ENCODE measurements at places on chromosomes 4 and X.
A peak's percentile ranks its signal among the peaks of the same experiment; 100 is the strongest.

- no peak for DNase-seq
Observed at GRCh38 chr4:118920247-118920646, 31.6 kb downstream of the SYNPO2 start.

DNA sequence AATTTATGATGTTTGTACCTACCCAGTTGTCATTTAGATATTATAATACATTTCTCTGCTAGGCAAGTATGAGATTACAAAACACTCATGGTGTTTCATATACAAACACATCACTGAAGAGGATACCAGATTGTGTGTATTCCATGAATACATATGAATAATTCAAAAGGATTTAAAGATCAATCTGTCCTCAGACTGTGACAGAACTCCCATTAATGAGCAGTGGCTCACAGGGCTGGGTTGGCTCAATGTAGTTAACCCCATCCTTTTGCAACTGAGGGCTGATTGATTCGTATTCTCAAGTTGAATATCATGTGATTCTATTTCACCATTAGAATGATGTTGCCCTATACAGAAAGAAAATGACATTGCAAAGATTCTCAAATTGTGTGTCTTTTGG, 79.6 kb upstream of the SPANXN2 start:
- no peak for DNase-seq

- no peak for DNase-seq
Observed at GRCh38 chr4:106687026-106687425, 318.4 kb upstream of the GIMD1 start.

GRCh38 chrX:148523303-148524080, 23.1 kb downstream of the AFF2 start:
- no peak for DNase-seq

DNA sequence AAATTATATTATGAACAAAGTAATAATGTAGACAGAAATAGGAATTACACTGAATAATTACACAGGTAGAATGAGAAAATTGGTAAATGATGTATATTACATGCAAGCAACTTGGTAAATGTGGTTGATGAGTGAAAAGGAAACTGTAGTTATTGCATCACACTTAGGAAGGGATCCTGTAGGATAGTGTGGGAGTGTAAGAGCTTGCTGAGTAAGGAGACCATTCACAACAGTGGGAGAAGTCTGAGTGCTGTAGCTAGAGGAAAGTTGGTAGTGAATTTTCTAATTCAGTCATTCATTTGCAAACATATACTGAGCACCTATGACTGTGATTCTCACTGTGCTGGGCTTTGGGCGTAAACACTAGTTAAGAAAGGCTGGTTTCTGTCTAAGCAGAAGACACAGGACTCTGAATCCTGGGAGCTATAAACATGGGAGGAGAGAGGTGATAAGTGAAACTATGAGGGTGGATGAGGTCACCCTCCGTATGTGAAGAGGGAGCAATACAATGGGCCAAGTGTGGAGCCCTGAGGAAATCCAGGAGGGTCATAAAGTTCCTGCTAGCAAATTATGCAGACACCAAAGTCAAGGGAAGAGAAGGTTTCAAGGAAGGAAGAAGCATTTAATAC, 14.2 kb upstream of the CPE start:
- DNase-seq: no peak

GRCh38 chrX:12042615-12043014, 95.7 kb upstream of the FRMPD4 start:
- no peak for DNase-seq

DNA sequence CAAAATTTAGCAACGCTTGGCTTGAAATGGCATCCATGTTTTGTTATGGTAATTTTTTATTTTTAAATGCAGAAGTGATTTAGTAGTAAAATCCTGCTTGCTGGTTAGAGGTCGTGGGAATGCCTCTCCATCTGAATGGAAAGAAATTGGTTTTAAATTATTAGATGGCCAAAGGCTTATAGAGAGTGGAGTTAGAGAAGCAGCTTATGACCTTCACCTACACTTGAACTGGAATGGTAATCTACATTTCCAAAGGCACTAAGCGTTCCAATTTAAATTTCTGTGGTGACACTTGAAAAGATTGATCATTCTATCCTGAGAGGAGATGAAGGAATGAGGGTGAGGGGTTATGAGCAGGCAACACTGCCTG, 280.7 kb downstream of the RAPGEF2 start:
- DNase-seq: no peak

GRCh38 chr4:43682551-43682950, 766.1 kb downstream of the KCTD8 start:
- no peak for DNase-seq

- no peak for DNase-seq
Observed at GRCh38 chr4:56681158-56681852, at the start of gene HOPX. TSS of gene HOPX (minus strand) at chr4:56681296. CDS start at chr4:56657816, 23,480 bp downstream.

- no peak for DNase-seq
Observed at GRCh38 chrX:42495139-42495538, 282.8 kb downstream of the PPP1R2C start.

DNA sequence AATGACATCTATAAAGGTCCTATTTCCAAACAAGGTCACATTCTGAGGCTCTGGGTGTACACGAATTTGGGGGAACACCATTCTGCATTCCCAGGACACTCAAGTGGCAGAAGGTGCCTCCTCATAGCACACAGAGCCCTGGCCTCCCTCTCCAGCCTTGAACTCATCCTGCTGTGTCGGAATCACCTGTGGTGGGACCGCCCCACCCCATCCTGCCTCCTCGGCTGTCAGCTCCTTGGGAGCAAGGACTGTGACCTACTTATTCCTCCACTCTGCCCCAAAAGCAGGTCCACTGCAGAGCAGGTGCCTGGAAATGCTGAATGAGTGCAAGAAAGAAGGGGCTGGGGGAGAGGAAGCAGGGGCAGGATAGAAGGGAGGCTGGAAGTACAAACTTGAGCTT, 33.5 kb downstream of the HTRA3 start:
- peak; percentile 3 for DNase-seq

DNA sequence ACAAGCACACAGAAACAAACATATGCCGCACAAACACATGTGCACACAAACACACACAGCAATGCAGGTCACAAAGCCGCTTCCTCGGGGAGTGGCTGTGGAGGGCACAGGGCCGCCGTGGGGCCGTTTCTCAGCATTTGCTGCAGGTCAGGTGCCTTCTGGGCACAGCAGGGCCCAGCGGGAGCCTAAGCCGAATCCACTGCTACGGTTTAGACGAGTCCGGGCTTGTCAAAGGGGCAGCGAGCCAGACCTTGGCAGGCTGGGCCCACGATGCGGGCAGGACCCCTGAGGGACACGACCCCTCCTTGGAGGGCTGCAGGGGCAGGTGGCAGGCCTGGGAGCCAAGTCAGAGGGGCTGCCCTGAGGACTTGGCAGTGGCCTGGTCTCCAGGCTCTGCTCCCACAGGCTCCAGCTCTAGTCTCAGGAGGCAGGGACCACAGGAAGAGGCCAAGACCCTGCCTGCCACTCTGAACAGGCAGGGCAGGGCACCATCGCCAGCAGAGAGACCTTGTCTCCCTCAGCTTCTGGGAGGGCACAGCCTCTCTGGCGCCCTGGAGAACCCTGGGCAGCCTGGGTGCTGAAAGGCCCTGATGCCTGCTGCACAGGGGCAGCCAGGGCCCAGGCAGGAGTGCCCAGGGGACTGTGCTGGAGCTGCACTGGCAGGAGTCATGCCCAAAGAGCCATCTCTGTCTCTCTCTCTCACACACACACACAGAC, 5.5 kb upstream of the ATP2B3 start:
- no peak for DNase-seq

DNA sequence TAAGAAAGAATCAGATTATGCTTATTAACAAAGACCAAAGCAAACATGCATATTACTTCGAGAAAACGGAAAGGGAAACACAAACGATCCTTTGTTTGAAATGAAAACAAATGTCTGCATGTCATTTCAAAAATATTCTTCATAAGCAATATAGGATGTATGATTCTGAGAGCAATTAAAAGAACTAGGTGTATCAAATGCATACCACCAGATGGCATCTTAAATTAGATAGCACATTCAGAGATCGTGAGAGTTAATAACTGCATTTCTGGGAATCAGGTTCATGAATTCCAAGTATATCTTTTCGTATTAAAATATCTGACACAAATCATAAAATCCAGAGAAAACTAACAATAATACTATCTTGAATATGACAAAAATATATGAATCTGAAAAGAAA, 159.5 kb downstream of the PPP3CA start:
- no peak for DNase-seq

GRCh38 chr4:37157476-37158167, 86.9 kb upstream of the NWD2 start:
- DNase-seq: no peak

DNA sequence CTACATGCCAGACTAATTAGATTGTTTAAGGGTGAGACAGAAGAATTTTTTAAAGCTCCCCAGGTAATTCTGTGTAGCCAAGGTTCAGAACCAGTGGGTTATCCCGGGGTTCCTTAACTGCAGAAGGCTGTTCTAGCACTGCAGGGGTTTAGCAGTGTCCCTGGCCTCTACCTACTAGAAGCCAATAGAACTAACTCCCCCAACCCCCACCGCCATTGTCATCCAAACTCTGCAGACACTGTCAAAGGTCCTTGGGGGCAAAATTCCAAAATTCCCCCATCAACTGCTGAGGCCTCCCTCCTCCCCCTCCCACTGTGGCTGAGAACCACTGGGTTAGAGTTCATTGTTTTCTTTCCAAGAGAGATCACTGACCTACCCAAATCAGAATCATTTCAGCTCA, 66.4 kb downstream of the MOSPD2 start:
- DNase-seq: no peak

GRCh38 chr4:92307181-92307580, 3.4 kb downstream of the GRID2 start:
- DNase-seq: no peak

DNA sequence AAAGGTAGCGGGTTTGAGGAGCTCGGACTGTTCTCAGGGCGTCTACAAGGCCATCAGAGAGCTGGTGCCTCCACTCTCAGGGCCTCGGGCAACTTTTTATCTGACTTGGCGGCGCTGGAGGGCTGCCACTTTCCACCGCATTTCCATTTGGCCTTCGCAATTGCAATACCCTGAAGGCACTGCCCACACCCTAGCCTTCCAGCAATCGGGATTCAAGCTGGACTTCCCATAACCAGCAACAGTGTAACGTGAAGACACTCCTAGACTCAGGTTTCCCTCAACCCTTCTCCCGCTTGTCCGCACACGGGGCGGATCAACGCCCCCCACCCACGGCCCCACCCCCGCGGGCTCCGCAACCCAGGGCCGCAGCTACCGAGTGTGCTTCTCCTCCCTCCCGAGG, 50.2 kb upstream of the BCOR start:
- DNase-seq: no peak

GRCh38 chr4:125801373-125801772, 486.6 kb downstream of the FAT4 start:
- DNase-seq: no peak

DNA sequence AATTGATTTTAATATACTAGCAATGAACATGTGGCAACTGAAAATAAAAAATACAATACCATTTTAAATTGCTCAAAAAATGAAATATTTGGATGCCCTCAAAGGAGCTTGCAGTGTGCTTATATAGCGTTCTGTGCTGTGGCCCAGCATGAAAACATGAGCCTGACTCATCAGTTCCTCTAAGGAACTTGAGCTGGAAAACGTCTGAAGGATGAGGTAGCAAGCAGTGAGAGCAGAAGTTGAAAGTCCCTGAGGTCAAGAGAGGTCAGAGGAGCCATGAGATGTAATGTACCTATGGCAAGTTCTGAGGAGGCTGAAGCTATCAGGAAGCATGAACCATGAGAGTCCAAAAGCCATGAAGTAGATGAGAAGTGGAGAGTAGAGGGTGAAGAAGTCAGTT, 59.7 kb downstream of the HMGB3 start:
- DNase-seq: no peak

GRCh38 chr4:99324979-99325378, 3.8 kb upstream of the ADH1B start:
- peak; percentile 81 for DNase-seq

- DNase-seq: peak; percentile 1
Observed at GRCh38 chrX:111467896-111468295, 43.5 kb upstream of the SERTM2 start.

GRCh38 chr4:4662230-4662629, 120.4 kb upstream of the STX18 start:
- no peak for DNase-seq

DNA sequence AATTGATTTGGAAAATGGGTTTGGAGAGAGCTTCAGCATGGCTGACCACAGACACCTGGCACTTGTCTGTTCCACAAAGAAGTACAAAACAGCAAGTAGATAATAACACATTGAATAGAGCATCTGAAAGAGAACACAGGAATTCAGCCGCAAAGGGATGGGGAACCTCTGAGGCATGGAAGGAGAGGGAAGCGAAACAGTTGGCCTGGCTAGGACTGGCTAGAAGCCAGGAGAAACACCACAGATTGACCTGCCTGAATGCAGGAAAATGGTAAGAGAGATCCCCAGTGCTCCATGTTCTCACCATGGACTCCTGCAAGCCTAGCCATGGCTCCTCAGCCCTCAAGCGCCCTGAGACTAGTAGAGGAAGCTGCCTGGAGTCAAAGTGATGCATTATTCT, 169.7 kb upstream of the SH3RF1 start:
- DNase-seq: no peak

DNA sequence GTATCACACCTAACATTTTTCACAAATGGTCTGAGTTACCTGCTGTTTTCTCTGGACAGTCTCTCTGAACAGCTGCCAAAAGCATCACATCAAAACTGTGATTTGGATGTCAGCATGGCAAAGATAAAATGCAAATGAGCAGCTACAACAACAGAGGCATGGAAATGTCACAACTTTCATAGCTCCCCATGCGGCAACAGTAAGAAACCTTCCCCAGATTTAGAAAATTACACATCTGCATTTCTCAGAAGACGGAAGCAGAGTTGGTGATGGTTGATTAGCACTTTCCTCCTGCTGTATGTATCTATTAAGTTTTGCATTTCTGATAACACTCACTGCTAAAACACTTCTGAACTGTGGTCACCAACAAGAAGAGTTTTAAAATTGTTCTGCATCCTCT, 9.7 kb downstream of the PRKG2 start:
- no peak for DNase-seq

- no peak for DNase-seq
Observed at GRCh38 chrX:12799118-12799517, 7.9 kb downstream of the PRPS2 start.

DNA sequence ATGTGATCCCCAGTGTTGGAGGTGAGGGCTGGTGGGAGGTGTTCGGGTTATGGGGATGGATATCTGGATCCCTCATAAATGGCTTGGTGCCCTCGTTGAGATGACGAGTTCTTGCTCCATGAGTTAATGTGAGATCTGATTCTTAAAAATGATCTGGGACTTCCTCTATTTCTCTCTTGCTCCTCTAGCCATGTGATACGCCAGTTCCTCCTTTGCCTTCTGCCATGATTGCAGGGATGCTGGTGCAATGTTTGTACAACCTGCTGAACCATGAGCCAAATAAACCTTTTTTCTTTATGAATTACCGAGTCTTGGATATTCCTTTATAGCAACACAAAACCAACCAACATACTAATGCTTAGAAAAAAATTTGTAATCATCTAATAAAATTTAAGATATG, 56.6 kb downstream of the STAP1 start:
- DNase-seq: no peak

- no peak for DNase-seq
Observed at GRCh38 chr4:102525504-102525903, 24.3 kb downstream of the NFKB1 start.

All from gastrocnemius medialis (tissue), 4 donors.